ENCODE measurements at places on chromosomes 12 and 14. TPM values are rescaled to one million over a fixed set of nuclear protein-coding genes. Genes with fewer than 3 reads are reported as not detected.

DNA sequence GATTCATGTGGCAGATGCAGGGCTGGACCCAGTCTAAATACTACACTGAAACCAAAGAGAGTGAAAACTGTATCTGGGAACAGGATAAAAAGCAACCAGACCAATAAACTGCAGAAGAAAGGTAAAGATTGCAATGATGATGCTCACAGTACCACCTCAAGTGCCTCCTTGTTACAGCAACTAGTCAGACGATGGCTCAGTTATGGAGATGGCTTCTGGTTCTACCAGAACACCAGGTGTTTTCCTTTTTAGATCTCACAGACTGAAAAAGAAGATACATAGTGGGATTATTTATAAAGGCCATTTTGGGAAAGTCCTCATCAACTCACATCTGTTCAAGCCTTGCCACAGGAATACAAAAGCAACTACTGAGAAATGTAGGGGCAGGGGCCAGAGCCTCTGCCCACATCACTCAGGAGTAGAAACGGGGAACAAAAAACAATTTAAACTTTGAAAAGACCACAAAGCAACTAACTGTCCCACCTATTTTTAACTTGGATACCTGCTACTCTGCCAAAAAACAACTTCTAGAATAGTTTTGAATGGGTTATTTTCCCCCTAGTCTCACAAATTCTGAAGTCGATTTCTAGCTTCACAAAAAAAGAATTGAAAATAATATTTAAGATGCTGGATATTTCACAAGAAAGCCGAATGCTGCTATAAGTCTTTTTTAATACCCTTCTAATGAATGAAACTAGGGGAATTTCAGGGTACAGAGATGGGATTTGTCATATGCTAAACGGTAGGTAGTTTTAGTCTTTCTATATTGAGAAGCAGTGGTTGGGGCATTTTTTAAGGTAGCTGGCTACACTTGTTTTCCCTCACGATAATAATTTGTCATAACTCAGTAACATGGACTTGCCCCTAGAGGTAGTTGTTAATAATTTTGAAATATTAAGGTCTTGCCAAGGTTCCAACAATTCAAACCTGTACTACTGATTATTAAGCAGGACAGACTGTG, 197.2 kb upstream of the TMPO start:
- DNase-seq: no peak

DNA sequence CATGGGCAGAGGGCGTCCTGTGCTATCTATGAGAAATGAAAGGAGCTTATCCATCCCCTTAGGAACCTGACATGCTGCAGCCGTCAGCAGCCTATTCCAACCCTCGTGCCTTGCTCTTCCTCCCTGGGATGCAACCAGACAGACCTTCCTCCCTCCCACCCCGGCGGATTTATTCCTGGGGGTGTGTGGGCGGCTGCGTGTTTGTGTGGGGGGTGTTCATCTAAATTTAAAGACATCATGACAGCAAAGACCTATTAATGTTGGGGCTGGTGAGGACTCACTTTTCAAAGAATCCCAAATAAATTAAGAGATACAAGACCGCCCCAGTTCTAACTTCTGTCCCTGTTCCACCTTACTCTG, 52.0 kb downstream of the WSCD2 start:
- DNase-seq: no peak

- DNase-seq: peak; percentile 35
Observed at GRCh38 chr12:24088751-24089509, 139.5 kb upstream of the SOX5 start.

DNA sequence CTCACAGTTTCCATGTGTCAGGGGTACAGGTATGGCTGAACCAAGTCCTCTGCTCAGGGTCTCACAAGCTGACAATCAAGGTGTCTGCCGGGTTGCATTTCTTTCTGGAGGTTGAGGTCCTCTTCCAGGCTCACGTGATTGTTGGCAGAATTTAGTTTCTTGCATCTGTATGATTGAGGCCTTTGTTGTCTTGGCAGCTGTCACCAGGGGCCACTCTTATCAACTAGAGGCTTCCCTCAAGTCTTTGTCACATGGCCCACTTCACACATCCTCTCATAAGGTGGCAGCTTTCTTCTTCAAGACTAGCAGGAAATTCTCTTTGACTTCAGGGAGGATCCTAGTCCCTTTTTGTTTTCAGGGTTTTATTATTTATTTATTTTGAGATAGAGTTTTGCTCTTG, 46.0 kb upstream of the FOS start:
- no peak for DNase-seq

GRCh38 chr12:3123729-3124128, 46.5 kb downstream of the TSPAN9 start:
- no peak for DNase-seq

DNA sequence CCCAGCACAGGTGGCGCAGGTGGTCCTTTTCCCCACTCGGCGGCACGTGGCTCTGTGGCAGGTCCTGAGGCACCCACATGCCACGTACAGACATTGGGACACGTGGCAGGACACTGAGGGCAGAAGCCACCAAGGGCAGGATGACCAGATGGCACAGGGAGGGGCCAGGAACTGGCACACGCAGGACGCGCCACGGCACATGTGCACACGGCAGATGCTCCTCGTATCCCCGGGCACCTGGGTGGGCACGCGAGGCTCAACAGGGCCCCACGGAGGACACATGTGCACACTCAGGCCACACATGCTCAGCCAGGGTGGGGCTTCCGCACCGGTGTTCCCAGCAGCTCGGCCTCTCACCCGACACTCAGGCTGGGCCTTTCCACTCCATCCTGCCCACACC, 52.0 kb downstream of the FBRSL1 start:
- DNase-seq: no peak

DNA sequence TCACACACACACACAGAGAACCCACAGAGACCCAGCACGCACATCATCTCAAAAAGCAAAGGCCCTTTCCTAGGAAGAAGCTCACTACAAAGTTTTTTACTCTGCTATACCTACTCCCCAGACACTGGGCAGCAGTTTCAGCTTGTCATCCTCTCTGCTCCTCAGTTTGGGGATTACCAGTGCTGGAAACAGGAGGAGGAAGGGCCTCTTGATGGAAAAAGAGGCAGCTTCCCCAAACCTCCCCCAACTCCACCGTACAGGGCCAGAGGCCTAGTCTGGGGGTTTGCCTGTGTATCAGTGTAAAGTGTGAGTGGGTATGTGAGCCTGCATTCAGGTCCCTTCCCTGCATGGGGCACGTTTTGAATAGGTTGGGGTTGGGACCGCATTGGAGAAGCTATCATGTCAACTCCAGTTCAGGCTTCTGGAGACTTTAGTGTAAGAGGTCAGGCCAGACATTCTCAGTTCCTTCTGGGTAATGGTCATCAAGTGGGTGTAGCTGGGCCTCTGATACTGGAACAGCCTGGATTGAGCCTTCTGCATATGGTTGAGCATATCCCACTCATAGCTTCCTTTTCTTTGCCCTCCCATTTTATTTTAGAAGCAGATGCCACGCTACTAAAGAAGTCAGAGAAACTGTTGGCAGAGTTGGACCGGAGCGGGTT, 1.2 kb downstream of the REM2 start:
- no peak for DNase-seq

GRCh38 chr12:93705237-93705636, 28.1 kb downstream of the CRADD start:
- no peak for DNase-seq

DNA sequence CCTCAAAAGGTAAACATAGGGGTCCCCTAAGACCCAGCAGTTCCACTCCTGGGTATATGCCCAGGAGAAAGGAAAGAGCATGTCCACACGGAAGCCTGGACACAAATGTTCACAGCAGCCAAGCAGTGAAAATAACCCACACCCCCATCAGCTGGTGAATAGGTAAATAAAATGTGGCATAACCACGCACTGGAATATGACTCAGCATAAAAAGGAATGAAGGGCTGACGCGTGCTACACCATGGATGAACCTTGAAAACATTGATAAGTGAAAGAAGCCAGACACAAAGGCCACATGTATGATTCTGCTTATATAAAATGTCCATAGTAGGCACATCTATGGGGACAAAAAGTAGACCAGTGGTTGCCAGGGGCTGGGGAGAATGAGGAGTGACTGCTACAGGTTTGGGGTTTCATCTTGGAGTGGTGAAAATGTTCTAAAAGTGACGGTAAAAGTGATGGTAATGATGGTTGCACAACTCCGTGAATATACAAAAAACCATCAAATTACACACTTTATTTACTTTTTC, 3.8 kb upstream of the SCARB1 start:
- peak; percentile 79 for DNase-seq

DNA sequence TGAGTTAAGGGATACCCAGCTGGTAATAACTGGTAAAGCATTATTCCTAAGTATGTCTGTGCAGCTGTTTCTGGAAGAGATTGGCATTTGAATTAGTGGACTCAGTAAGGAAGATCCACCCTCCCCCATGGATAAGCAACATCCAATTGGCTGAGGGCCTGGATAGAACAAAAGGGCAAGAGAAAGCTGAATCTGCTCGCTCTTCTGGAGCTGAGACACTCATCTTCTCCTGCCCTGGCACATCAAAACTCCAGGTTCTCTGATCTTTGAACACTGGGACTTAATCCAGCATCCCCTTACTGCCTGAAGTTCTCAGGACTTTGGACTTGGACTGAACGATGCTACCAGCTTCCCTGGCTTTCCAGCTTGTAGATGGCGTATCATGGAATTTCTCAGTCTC, 63.1 kb upstream of the CNOT2 start:
- no peak for DNase-seq

GRCh38 chr12:65885716-65886115, 61.4 kb downstream of the HMGA2 start:
- DNase-seq: no peak

GRCh38 chr12:6450091-6450868, 1.6 kb upstream of the TAPBPL start:
- peak; percentile 59 for DNase-seq

DNA sequence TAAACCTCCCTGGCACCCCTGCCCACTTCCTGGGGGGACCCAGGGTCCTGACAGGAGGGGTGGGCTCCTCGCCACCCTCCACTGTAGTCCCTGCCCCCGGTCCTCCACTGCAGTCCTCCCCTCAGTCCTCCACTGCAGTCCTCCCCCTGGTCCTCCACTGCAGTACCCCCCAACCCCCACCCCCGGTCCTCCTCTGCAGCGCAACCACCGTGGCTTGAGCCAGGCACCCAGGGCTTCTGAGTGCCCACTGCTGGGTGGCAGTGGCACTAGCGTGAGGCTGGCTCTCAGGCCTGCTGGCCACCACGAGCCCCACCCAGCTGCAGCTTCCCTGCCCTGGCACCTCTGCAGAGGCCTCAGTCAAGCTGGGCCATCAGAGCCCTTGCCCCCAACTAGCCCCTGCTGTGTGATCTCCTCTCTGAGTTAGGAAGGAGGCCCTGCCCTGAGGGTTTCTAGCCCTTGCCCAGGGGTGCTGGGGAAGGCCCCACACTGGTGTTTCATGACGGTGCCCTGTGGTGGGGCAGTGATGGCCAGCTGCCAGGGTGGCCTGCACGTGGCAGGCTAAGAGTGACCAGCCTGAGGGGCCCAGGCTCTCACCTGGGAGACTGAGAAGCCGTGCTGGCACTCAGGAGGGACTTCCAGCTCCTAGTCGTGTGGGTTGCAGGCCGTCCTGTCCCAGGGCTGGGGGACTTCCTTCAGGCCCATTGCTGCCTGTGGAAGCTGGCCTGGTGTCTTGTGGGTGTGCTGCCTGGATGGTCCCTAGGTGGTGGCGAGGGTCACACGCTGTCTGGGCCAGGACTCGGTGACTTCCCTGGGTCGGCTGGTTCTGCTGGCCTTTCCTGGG, 9.7 kb downstream of the CEP170B start:
- no peak for DNase-seq

DNA sequence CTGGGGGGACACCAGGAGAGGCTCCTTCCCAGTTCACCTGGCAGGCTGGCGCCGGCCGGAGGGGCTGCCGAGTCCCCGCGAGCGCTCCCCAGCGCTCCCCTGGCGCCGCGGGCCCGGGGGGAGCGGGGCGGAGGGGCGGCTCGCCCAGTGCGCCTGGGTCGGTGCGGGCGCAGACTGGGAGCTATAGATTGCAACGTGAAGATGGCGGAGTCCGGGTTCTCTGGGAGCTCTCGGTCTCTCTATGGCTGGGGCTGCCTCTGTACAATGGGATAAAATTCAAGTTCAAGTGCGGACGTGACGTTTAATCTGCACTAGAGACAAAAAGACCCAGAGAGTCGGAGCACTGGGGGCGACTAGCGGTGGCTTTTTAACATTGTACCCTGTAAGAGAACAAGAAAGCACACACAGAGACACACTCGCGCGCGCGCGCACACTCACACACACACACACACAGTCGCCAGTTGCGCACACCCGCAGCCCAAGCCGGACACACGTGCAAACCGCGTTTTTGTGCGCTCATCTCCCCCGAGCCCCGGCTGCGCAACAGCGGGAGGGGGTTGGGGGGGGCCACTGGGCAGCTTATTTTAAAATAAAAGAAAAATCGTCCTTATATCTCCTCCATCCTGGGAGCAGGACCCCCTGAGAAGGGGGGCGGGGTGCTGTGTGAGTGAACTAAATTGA, at the start of gene BCL11B:
TSS of gene BCL11B (minus strand) at position 247 of the 681 bp plus-strand sequence. CDS start 979 bp downstream, outside the sequence.
- DNase-seq: peak; percentile 47

Gene RNFT2
- 7.3 TPM for total RNA-seq

Gene PAPLN
- total RNA-seq: 4.3 TPM

Gene MIPOL1
- total RNA-seq: 14.7 TPM

Gene CARMIL3
- not detected for total RNA-seq

Gene KRT79
- not detected for total RNA-seq

Gene MYH6
- total RNA-seq: not detected

Gene PPP1R13B
- 7.3 TPM for total RNA-seq

Gene TMEM119
- total RNA-seq: 186 TPM

Gene CD27
- under 0.01 TPM for total RNA-seq

Gene IL23A
- not detected for total RNA-seq

Gene GARIN6
- not detected for total RNA-seq

Gene ANO6
- total RNA-seq: 91.5 TPM

Gene FOXG1
- not detected for total RNA-seq

Gene SDR9C7
- not detected for total RNA-seq

Gene ASPG
- total RNA-seq: not detected

Gene PRB4
- total RNA-seq: not detected

Gene CIROP
- not detected for total RNA-seq

Gene PRH2
- total RNA-seq: 0.32 TPM

Data from fibroblast of villous mesenchyme (primary cell).